ENCODE measurements at places on chromosomes 1 and 21.

- H3K27ac ChIP-seq = no peak overlapping the region
- DNase-seq = no peak
- H3K36me3 ChIP-seq = no peaks in the 10 kb centered on the region
- H3K27me3 ChIP-seq = peaks cover 3% of the 10 kb centered on the region
- H3K4me1 ChIP-seq = no peaks in the 10 kb centered on the region
Measured at GRCh38 chr1:159877695-159878444, 15.4 kb upstream of the VSIG8 start.

GRCh38 chr1:195789321-195789720 lies 818.9 kb downstream of the KCNT2 start:
- H3K27ac ChIP-seq = no peak overlapping the region
- no peaks in the 10 kb centered on the region for H3K27me3 ChIP-seq
- H3K36me3 ChIP-seq = no peaks in the 10 kb centered on the region

DNA sequence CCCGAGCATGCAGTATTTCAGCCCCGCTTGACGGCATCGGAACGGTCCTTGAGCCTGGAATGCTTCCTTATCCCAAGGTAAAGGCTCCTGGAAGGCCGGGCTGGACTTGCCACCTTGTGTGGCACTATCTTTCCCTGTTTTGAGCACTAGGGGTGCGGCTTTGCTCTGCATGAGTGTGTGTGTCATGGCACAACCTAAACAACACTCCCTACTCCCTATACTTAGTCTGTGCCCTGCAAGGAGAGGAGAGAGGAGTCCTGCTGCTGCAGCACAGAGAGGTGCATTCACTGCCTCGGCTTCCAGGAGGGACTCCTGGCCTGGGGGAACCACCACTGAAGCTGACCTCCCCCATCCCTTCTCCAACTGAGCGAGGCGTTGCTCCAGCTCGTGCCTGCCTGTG lies 60.4 kb upstream of the BACE2 start:
- no peak overlapping the region for H3K27ac ChIP-seq
- DNase-seq = no peak
- peaks cover 5% of the 10 kb centered on the region for H3K4me1 ChIP-seq
- H3K36me3 ChIP-seq = no peaks in the 10 kb centered on the region
- no peak overlapping the region for H3K4me3 ChIP-seq
- H3K27me3 ChIP-seq = peaks cover 9% of the 10 kb centered on the region

DNA sequence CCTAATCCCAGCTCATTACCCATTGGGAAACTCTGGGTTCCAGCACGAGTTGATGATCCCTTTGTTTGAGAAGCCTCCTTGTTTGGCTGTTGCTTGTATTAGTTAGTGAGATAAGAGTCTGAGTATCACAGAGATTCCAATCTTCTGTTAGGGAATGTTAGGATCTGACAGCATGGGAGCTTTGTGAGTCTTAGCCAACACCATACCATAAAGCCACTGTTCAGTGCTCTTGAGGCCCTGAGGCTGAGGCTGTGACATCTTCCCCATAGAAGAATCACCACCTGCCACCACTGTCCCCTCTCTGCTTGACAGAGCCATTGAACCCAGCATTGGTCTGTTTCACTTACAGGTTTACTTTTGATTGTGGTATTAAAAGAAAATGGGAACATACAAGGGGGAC lies 29.3 kb upstream of the NFASC start:
- no peak for DNase-seq
- no peaks in the 10 kb centered on the region for H3K36me3 ChIP-seq
- no peaks in the 10 kb centered on the region for H3K4me1 ChIP-seq
- no peak overlapping the region for H3K27ac ChIP-seq
- no peak overlapping the region for H3K4me3 ChIP-seq

DNA sequence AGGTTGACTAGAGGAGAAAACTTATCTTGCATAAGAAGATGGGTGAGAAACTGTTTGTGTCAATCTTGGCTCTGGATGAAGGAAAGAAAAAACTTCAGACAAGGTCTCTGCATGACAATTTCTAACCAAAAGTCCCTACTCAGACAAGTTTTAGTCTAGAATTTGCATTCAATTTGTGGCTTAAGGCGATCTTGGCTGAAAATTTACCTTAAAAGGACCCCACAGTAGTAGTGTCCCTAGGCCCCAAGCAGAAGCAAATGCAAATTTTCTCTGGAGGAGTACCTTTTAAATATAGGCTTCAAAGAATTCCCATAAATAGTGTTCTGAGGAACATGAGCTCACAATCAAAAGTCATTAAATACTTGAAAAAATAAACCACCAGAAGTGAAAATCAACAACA lies 17.6 kb upstream of the TMEM125 start:
- no peak for DNase-seq
- H3K4me1 ChIP-seq = no peaks in the 10 kb centered on the region
- H3K27me3 ChIP-seq = peaks cover 31% of the 10 kb centered on the region
- H3K36me3 ChIP-seq = peaks cover 1% of the 10 kb centered on the region

- H3K4me3 ChIP-seq = no peak overlapping the region
- H3K4me1 ChIP-seq = peaks cover 21% of the 10 kb centered on the region
- no peak overlapping the region for H3K27ac ChIP-seq
Measured at GRCh38 chr1:101301446-101302057, 64.7 kb downstream of the S1PR1 start.

DNA sequence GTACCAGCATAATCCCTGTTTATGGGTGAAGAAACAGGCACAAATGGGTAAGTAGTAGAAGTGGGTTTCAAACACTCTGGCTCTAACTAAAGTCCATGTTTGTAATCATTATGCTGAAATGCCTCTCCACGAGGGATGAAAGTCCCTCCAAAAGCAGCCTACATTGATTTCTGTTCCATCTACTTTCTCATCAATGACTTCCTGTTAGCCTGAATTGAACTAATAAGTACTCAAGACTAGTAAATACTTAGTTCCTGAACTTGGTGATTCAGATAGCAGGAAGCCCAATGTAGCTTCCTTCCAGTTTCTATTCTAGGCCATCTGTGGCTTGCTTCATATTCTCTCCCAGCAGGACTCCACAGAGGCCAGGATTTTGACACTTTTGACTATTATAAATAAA lies 11.3 kb upstream of the BACH1 start:
- DNase-seq = no peak
- H3K27ac ChIP-seq = no peak overlapping the region
- H3K36me3 ChIP-seq = no peaks in the 10 kb centered on the region
- no peak overlapping the region for H3K4me3 ChIP-seq
- H3K4me1 ChIP-seq = peaks cover 5% of the 10 kb centered on the region
- H3K27me3 ChIP-seq = peaks cover 11% of the 10 kb centered on the region

GRCh38 chr1:153775458-153776327 lies 486 bp downstream of the SLC27A3 start:
- DNase-seq = peak; percentile 75
- peaks cover 33% of the 10 kb centered on the region for H3K4me1 ChIP-seq
- H3K27me3 ChIP-seq = no peaks in the 10 kb centered on the region
- peak overlapping the region; percentile 85 for H3K27ac ChIP-seq
- H3K4me3 ChIP-seq = peak overlapping the region; percentile 80
- peaks cover 20% of the 10 kb centered on the region for H3K36me3 ChIP-seq

DNA sequence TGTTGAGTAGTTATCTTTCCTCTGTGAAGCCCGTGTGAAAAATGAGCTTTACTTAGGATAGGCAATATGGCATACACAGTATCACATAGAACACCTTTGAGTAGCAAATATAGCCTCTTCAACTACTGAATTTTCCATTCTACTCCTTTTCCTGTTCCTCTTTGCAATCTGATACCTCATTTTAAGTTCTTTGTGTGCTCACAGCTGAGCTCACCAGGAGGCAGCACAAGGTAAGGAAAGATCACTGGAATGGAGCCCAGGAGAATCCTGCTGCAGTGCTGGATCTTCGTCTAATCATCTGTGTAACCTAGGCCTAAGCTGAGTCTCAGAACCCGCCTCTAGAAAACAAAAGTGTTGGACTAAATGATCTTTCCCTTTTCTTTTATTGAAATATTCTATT lies 171.0 kb downstream of the LRRC40 start:
- H3K36me3 ChIP-seq = no peaks in the 10 kb centered on the region
- H3K27me3 ChIP-seq = no peaks in the 10 kb centered on the region
- H3K4me3 ChIP-seq = no peak overlapping the region
- H3K27ac ChIP-seq = no peak overlapping the region
- DNase-seq = no peak
- H3K4me1 ChIP-seq = no peaks in the 10 kb centered on the region

DNA sequence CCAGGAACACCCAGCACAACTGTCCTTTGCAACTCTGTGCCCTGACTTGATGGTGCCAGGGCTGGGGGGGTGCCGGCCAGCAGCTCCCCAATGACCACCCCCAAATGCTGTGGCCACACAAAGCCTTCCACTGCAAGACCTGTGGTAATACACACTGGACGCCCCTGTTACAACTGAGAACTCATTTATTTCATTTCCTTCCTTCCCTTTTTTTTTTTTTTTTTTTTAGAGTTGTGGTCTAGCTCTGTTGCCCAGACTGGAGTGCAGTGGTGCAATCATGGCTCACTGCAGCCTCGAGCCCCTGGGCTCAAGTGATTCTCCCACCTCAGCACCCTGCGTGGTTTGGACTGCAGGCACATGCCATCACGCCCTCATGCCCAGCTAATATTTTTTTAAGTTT lies 25.2 kb downstream of the TP73 start:
- peaks cover 6% of the 10 kb centered on the region for H3K27me3 ChIP-seq
- peak overlapping the region; percentile 40 for H3K27ac ChIP-seq
- H3K4me1 ChIP-seq = peaks cover 33% of the 10 kb centered on the region
- H3K4me3 ChIP-seq = no peak overlapping the region
- no peaks in the 10 kb centered on the region for H3K36me3 ChIP-seq

Data from activated CD4-positive, alpha-beta memory T cell treated with anti-CD3 and anti-CD28 coated beads, Interleukin-2, amount 10 ng/mL, durations not matched to agents 7 days and 5 days (primary cell).